Fibroblast of skin of scalp (primary cell): ENCODE measurements at places on chromosomes 1 and 21.

DNA sequence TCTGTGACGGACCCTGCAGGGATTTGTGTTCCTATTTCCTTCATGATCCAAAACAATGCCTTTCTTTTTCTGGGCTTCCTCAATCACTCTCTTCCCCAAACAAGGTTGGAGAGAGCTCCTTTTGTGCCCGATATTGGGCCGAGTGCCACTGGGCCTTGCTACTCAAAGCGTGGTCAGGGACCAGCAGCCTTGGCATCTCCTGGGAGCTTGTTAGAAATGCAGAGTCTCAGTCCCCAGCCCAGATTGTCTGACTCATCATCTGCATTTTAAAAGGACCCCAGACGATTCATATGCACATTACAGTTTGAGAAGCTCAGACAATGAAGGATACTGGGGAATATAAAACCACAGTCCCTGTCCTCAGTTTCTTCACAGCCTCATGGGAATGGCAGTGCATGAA is 19.9 kb downstream of the ADORA1 start:
- no peak for DNase-seq

DNA sequence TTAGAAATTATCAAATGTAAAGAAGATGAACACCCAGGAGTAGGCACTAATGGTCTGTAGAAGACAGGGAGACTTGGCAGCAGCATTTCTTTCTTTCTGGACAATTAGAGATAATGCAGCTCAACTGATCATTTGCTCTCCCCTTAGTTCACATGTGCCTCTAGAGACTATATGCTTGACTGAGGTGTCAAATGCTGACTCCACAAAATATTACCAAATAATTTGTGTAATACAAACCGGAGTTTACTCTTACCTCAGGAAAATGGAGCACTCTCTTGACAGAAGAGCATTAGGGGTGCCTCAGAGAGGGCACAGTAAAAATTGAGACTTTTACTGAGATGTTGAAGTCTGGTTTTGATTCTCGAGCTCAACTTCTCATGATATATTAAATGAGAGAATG is 131.8 kb downstream of the ATP6V1G3 start:
- DNase-seq: no peak

DNA sequence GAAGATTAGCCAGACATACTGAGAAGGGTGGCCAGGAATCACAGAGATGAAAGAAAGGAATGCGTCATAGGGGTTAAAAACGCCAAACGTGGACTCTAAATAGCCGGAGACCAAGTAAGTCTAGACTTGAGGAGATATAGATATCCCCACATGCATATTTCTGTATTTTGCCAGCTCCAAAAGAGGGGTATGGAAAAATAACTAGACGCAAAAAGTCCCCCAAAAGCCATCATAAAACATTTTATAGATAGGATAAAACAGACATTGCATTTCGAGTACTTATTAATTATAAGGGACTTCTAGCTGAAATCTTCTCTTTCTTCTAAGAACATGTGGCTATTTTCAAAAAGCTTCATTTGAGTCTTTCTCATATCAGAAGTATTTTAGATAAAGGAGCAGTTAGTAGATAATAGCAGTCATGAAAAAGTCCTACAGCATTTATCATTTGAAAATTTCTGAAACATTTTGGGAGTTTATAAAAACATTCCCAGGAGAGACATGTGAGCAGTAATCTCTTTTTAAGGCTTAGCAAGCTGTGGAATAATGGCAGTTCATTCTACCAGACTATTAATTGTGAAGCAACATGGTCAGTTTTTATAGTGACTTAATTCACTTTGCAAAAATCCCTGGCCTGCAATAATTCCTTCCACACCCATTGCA is 6.1 kb downstream of the KIF26B start:
- no peak for DNase-seq

DNA sequence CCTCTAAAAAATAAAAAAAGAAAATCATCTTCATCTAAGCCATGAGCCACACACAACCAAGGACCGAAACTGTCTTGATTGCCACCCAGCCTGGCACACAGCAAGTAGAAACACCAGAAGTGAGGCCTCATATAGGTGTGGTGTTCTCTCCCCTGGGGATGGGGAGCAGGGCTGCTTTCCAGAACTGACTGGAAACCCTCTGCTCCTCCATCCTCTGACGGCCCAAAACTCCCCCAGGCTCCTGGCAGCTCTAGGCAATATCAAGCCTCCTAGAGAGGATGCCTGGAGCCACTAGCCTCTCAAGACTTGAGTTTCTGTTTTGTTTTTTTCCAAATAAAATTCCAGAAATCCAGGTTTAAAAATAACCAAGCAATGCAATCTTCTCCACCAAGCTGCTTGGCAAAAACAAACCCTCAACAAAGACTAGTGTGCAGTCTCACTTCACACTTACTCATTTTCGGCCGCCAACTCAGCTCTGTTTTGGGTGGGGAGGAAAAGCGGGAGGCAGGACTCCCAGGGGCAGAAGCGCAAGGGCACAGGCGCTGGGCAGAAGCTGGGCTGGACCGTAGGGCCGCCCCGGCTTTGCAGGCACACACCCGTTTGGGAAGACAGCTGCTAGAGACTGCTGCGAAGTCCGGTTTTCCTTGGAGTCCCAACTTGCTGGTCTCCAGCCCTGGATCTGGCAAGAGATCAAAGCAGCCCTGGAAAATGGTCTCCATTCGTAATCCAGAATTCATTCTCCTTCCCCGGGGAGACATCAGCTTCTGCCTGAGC is 78.2 kb upstream of the CAPZB start:
- peak; percentile 53 for DNase-seq

DNA sequence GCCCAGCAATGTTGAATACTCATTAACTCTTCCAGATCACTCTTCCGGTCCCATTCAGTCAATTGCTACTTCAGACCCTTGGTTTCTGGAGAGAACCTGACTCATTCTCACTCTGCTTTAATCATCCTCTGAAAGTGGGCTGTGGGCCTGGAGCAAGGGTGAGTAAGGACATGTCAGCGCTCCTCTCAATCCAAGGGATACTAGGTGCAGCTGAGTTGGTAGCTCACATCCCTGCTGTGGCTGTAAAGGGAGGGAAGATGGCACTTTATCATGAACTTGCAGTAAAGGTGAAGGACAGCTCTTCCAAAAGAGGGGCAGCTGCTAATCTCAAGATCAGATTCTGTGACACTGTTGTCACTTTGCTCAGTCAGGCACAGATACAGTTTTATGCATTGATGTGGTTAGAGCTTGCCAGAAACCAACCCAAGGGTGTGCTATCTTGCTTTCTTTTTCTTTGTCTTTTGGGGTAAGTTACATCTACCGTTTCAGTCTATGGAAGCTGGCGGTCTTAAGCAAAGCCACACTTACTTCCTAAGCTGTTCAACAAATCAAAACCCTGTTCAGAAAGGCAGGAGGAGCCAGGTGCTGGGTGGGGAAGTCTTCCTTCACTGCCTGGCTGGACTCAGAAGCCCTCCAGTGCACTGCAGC is 26.5 kb upstream of the NTPCR start:
- DNase-seq: peak; percentile 9

DNA sequence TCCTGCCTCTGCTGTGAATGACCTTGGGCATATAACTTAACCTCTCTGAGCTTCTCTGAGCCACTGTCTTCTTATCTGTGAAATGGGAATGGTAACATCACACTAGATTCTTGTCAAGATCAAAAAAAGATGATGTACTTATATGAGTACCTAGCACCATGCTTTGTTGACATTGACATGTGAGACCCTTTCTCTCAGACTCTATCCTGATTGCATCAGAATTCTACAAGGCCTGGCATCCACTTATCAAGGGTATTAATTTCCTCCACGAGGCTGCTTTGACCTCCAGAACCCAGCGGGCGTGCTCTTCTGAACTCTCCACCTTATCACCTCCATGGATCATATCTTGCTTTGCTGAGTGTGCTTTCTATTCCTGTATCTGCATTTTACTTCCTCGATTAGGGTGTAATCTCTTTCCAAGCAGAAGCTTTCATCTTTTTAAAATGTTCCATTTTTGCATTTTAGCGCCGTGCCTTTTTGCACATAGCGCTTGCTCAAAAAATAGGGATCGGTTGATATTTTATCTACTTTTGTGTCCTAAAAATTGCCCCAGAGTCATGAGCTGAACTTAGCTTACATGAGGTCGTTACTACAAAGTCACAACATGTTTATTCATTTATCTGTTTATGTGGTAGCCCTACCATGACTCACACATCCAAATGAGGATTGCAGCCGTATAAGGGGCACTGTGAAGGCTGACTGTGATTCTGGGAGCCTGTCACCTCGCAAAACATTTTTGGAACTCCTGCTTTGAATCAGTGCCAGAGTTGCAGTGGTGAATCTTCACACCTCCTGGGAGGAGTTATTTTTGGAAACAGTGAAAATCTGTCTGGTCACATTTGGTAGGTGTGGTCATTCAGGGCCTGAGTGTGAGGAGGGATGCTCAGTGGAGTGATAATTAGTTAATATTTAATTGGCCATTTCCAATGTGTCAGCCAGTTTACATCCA is 63.2 kb downstream of the IER5 start:
- peak; percentile 13 for DNase-seq

GRCh38 chr1:170150016-170150415 is 4.3 kb downstream of the NTMT2 start:
- peak; percentile 57 for DNase-seq

GRCh38 chr1:96187020-96187419 is 534.6 kb upstream of the PTBP2 start:
- no peak for DNase-seq

DNA sequence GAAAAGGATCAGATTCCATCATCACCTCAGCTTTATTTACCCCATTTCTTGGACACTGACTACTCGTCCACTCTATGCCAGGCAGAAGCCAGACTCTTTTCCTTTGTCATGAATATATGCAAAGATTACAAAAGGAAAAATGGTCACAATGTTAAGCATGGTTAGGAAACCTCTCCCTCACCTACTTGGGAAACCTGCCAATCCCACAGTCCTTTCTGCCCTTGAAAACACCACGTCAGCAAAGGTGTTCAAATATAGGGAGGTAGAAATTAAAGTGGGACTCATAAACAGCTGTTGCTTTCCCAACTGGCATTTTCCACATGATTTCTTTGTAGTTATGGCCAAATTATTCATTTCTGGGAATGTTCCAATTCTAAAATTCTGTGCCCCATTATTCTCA is 16.2 kb upstream of the ATP13A2 start:
- no peak for DNase-seq

GRCh38 chr1:1437904-1438376 is 2.5 kb downstream of the VWA1 start:
- DNase-seq: no peak

DNA sequence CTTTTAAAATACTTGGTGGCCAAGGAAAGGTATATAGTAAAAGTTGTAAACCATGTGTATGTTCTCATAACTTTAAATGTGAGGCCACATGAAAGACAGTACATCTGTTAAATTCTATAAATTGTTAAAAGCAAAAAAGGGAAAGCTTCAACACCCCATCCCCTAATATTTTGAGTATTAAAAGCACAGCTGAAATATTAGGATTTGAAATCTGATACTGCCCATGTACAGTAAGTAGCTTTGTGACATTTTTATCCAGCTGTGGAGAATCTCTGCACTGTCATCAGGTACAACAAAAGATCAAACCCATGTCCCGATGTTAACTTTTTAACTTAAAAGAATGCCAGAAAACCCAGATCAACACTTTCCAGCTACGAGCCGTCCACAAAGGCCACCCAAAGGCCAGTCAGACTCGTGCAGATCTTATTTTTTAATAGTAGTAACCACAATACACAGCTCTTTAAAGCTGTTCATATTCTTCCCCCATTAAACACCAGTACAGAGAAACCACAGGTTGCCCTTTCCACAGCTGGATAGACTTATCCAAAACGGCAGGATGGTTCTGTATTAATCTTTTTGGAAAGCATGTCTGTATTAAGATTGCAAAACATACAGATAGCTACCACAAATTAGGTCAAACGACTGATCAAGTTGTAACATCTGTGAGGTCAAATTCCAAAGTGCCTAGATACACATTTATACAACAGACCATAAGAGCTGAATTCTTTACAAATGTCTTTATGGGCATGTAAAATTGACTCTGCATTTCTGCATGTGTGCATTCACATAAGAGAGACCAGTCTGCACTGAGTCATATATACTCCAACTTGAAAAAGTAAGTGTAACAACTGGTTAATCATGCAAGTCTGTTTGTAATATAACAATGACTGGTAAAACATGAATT is 5.2 kb downstream of the IRF2BP2 start:
- peak; percentile 48 for DNase-seq

GRCh38 chr1:67169496-67169895 is 3.2 kb downstream of the IL23R start:
- DNase-seq: no peak

DNA sequence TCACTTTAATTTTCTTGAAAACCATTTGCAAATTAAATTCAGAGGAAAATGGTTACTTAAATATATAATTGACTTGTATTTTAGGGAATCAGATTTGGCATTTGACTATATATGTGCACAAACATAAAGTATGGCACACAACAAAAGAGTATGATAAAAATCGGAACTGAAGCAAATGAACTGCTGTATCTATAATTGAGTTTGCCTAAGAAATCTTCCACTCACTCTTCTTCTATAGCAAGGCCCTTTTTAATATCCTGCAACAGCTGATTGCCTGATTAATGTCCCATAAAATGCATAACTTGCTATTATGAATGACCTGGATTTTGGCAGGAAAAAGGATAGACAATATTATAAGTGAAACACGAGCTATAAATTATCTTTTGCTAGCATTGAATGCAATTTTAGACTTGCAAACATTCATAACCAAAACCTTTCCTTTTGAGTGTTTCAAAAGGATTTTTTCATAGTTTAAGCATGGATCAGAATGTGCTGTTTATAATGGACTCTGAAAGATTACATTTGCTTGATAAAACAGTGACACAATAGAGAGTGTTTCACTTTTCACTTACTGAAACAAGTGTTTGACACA is 2204.3 kb downstream of the MRPL39 start:
- no peak for DNase-seq

DNA sequence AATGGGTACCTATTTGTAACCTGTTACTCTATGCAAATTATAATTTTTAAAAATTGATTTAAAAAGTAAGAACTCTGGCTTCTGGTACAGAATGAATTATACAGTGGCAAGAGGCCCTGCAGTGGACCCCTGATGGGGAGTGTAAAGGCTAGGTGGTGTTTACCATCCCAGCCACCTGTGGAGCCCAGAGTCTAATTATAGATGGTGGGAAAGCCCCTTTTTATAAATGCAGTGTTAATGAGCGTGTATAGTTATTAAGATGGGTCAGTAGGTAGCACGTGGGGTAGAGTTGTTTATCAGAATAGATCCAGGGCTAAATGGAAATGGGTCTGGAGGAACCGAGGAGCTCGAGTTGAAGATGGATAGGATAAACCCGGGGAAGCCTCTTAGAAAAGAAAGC is 13.9 kb upstream of the PRELP start:
- DNase-seq: no peak
